ENCODE measurements at places on chromosomes 13 and 19. TPM values are rescaled to one million over a fixed set of nuclear protein-coding genes. Genes with fewer than 3 reads are reported as not detected.

- no peak for DNase-seq
These were observed 264.4 kb downstream of the DCLK1 start for GRCh38 chr13:35866801-35867200.

DNA sequence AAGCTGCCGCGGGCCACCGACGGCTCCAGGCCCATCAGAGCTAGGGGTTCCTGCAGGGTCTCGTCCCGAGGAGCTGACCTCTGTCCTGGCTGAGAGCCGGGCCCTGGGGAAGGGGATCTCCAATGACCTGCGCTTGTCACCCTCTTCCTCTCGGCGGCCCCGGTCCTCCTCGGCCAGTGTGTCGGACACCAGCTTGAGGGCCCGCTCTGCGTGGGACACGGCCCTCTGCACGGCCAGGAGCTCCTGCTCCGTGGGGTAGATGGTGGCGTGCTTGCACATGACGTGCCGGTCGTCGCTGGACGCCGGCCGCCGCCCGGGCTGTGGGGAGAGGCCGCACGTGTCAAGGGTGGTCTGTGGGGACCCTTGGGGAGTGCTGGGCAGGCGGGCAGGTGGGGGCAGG is 32.7 kb upstream of the MATK start:
- DNase-seq, result no peak

DNA sequence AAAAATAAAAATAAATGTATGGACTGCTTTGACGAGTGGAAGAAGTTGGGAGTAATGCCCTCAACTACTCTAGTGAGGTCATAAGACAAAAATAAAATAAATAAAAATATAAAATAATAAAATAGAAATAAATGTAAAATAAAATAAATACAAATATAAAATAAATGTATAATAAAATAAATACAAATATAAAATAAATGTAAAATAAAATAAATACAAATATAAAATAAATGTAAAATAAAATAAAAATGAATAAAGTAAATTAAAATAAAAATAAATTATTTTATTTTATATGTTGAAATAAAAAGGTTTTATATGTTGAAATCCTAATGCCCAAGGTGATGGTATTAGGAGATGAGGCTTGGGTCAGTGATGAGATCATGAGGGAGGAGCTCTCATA is 20.1 kb upstream of the IGSF23 start:
- no peak for DNase-seq

DNA sequence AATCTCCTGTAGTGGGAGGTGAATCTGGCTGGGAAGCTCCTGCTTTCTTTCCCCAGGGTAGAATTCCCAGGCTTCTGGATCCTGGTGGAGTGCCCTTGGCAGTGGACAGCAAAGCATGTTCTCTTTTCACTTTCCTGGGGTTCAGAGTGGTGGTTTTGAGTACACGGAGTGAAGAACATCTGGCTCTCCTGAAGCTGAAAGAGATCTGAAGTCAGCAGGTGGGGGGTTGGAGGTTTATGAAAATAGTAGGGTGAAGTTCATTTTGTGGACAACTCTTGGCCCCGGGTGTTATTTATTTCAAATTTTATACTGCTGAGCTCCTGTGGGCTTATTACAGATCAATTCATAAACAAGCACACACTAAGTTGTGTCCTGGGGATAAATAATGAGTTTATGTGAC is 497.3 kb downstream of the KLF5 start:
- DNase-seq, result no peak

DNA sequence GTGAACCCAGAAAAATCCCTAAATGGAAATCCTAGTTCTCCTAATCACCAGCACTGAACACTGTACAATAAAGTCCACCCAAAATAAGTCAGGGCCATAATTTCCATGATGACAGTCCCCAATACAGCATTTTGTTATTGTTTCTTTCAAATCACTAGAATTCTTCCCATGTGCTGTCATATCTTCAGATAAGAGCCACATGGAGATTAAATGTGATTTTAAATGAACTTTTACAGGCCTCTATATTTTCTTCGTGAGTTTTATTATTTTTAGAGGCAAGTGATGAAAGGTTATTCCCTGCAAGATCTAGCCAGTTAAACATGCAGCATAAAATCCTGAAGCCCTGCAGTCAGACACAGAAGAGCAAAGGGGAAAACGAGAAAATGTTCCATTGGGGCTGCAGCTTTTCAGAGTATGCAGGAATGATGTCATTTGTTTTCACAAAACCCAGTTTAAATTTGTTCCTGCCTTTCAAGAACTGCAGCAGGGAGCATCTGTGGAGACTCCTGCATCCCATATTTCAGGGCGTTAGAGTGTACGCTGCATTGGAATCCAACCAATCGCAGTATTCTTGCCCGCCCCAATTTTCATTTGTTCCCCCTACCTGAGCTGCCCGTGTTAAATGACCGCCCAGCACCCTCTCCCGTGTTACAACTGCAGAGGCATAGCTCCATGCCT is 167.2 kb upstream of the KLF12 start:
- no peak for DNase-seq

GRCh38 chr19:14432791-14433553 is at the start of gene PKN1:
Gene PKN1 (plus strand): TSS chr19:14433306. CDS start chr19:14433522, 216 bp downstream.
- DNase-seq, result no peak

- no peak for DNase-seq
These were observed 4.8 kb downstream of the KLF16 start for GRCh38 chr19:1858412-1859081.

GRCh38 chr19:5436948-5437306 is 18.3 kb upstream of the ZNRF4 start:
- DNase-seq, result no peak

DNA sequence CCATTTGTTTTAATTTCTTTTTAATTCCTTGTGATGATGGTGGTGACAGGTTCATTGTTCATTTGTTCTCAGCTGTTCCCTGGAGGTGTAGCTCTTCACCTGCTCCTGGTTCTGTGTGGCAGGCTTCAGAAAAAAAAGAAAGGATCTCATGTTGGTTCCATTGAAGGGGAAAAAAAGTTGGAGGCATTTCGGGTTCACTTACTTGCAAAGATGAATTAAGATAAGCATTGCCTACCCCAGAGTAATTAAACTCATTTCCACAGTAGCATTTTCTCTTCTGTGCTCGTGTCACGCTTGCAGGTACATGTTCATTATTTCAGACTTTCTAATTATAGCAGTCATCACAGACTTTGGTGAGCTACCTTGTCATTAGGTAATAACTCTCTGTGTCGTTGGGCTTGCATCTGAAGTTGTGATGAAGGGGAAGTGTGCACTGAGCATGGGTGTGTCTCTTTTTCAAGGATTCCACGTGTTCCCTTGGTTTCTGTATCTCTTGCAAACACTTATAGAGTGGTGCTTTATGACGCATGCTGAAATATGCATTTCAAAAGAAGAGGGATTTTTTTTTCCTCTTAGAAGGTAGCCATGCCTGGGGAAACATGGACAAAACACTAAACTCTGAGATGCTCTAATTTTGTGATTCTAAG is 69.1 kb downstream of the MTUS2 start:
- no peak for DNase-seq

DNA sequence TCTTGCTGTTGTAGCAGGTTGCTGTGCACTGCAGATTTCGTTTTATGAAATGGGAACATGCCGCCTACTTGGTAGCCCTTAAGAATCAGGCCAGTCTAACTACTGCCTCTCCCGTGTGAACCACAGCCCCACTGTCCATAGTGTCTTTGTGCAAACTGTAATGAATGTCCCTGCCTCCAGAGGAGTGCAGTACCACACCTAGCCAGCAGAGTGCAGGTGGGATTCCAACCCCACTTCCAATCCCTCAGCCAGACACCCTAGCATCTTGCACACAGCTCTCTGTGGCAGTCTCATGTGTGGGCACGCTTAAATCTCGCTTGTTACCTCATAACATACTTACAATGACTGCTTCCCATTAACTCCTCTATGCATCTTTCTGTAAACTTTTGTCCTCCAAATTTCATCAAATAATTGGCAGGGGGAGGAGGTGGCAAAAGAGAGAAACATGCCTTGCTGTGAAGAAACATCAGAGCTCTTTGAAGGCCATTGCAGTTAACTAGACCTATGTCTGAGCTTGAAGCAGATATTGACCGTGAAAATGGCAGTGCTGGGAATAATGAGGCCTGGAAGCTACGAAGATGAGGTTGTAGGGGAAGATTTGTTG is 47.2 kb downstream of the ZAR1L start:
- DNase-seq, result no peak

- DNase-seq, result no peak
These were observed 257.5 kb downstream of the MAB21L1 start for GRCh38 chr13:35219021-35219420.

GRCh38 chr13:112894423-112894672 is 74.7 kb upstream of the MCF2L start:
- DNase-seq, result no peak

GRCh38 chr13:39957868-39958677 is 302.6 kb downstream of the COG6 start:
- DNase-seq, result no peak

DNA sequence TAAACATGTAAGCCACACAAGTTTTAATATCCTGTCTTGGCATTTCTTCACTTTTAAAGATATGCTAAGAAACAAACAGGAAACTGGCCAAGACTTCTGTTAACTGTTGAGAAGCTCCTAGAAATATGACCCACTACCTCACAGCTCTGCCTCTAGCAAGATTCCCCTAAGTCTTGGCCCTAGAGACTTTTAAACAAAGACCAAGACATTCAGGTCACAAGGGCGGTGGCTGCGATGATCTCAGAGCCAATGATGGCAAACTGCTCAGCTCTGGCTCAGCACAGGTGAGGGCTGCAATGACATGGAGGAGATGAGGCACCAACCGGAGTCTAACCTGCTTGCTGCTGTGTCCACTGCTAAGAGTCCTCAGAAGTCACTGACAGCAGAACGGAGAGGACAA is 114.8 kb downstream of the SUCLA2 start:
- DNase-seq, result no peak

- no peak for DNase-seq
These were observed 26.7 kb upstream of the FFAR2 start for GRCh38 chr19:35421362-35421761.

DNA sequence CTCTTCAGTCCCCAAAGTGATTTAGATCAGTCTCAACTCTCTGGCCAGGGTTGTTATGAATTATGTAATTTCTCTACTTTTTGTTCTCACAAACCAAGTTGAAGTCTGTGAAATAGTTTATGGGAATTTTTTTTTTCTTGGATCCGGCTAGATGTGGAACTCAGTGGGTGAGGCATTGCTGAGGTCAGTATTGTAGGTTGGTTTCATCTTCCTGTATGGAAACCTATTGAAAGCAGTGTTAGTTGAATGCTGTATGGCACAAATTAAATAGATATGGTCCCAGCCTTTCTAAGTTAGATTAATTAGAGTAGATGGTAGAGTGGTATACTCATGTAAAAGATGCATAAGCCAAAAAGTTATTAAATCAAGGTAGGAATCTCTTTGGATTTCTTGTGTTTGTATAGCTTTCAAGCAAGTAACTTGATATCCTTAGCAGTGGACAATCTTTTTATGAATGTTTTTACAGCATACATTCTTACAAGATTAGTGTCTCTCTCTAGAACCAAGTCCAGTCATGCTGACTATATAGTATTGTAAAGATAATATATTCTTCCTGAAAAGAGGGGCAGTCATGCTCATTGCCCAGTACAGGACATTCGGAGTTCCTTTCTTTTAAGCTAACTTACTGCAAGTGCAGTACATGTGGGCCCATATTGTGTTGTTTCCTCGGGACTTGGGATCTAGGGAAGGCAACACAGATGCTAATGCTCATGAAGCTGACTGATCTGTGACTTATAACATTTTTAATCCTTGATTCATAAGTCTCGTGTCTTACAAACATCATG is 2541.1 kb downstream of the PCDH9 start:
- DNase-seq, result no peak

SPACA4 gene
- total RNA-seq, result not detected

ZNF296 gene
- total RNA-seq, result 0.17 TPM

ZNF444 gene
- 32.0 TPM for total RNA-seq

GIPR gene
- not detected for total RNA-seq

ZNF497 gene
- 1.1 TPM for total RNA-seq

KLK14 gene
- 0.52 TPM for total RNA-seq

SERP2 gene
- 5.8 TPM for total RNA-seq

ATP7B gene
- total RNA-seq, result 5.2 TPM

DKKL1 gene
- 0.83 TPM for total RNA-seq
